Fibroblast of the aortic adventitia (primary cell): ENCODE measurements at places on chromosomes 12 and 14.
A peak's percentile ranks its signal among the peaks of the same experiment; 100 is the strongest.

DNA sequence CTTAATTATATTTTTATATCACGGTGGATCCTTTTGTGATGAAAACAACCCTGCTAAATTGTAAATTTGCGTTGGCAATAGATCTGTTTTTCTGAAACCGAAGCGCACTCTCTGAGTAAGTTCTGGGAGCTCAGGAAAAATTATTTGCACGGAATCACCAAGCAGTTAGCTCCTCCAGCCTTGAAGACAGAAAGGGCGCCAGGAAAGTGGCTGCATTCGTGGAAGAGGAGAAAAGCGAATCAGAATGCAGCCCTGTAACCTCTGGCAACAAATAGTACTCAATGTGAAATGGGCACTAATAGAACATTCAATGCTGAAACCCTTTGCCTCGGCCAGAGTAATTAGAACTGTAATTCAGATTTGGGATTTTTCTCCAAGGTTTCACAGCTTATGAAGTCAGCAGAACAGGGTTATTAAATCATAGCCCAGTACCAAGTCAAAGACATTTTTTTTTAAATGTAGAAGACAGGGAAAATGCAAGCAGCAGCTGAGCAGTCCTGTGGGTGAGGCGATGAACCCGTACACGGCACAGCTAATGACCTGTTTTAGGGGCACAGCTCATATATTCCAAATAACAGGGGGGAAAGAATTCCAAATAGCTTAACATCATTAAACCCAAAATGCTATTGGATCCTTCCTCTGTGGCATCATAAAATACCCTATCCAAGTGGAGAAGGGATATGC, 251.4 kb downstream of the EGLN3 start:
- peak; percentile 11 for DNase-seq

- peak; percentile 80 for DNase-seq
Measured at GRCh38 chr14:58815161-58815701, 177.5 kb downstream of the DACT1 start.

DNA sequence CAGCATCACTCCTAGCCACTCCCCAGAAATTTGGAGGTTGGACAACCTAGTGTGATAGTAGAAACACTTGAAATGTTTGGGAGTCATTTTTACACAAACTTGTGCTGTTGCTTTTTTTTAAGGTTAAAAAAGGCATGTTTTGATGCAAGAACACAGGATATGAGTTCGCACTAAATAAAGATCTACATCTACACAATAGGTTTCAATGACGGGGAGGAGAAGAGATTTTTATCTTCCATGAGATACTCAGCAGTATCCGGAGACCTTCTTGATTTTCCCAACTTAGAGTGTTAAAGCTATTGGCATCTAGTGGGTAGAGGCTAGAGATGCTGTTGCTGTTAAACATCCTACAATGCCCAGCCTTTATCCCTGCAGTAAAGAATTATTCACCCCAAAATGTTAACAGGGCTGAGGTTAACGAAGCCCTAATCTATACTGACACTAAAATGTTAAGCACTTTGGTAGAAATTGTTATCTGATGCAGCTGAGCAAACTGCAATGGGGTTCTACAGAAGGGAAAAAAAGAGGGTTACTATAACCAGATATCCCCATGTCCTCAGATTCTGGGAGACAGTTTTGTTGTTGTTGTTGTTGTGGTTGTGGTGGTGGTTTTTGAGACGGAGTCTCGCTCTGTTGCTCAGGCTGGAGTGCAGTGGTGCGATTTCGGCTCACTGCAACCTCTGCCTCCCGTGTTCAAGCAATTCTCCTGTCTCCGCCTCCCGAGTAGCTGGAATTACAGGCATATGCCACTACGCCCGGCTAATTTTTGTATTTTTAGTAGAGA, 14.0 kb upstream of the PCNX1 start:
- no peak for DNase-seq

- DNase-seq, result no peak
Measured at GRCh38 chr14:27410981-27411380, 813.1 kb upstream of the NOVA1 start.

- no peak for DNase-seq
Measured at GRCh38 chr12:124218243-124218560, 76.7 kb upstream of the RFLNA start.

DNA sequence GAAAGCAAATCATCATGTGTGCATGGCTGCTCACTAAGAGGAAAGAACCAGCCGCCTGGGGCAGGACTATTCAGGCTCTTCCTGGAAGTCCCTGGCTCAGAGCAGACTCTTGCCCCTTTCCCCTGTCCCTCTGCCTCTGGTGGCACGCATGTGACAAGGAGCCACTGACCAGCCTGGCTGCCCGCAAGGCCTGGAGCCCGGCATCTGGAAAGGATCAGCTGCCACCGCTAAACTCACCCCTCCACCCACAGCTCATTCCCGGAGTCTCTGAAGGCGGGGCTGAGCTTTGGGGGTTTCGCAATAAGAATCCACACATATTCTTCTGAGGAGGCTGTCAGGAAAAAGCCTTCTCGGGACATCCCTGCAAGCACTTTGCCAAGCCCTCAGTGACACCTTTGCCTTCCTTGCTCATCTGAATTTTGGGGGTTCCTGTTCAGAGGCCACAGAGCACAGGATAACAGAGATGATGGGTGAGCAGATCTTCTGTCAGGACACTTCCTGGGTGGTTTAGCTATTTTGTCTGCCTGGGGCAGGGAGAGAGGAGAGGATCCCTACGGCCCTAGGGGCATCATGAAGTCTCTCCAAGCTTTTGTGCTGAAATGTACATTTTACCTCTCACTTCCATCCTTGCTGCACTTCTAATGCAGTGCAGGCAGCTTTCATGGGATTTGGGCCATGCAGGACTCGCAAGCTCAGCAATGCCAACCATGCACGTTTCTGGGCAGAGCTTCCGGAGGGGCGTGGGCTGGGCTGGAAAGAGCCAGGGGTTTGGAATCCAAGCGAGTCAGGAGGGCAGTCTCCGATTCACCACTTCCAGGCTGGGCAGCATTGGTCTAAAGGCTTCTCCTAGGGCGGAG, 124.8 kb upstream of the MAP1LC3B2 start:
- DNase-seq, result peak; percentile 93

GRCh38 chr12:6729186-6729585, 5.3 kb downstream of the COPS7A start:
- no peak for DNase-seq

DNA sequence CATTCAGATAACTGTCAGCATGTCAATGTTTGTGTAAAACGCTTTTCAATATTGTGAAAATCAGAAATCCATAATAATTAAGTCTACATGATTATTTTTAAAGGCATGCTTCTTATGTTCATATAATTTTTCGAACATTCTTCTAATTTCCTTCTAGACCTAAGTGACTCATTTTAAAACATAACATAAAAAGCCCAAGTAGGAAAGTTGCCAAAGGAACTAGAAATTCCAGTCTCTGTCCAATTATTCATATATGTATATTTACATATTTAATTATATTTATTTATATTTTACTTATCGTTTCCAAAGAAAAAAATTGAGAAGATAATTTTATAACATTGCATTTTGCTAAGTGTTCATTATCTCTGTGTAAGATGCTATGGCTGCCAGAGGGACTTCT, 110.4 kb downstream of the TMTC1 start:
- DNase-seq, result peak; percentile 11
